Naive thymus-derived CD4-positive, alpha-beta T cell (primary cell): ENCODE measurements at places on chromosomes 12 and 14.

GRCh38 chr14:94408546-94409095, 20.2 kb upstream of the SERPINA1 start:
- H3K36me3 ChIP-seq = no peaks in the 10 kb centered on the region
- H3K27ac ChIP-seq = no peak overlapping the region
- no peaks in the 10 kb centered on the region for H3K27me3 ChIP-seq
- H3K4me1 ChIP-seq = no peaks in the 10 kb centered on the region
- no peak overlapping the region for H3K4me3 ChIP-seq

DNA sequence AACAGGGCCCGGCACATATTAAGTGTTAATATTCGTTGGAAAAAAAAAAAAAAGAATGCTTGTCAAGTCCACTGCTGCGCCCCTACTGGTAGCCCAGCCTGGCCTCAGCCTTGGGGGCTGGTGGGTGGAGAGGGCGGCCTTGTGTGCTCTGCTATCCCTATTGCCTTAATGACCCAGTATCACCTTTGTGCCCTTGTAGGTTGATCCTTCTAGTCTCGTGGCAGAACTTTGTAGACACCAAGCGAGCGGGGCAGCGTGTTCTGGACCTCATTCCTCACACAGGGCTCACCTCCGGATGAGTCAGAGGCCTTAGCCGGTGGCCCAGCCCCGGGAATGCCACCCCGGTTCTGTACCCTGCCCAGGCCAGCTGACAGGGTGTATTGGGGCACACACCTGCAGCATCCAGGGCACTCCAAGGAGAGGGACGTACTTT, 1.8 kb upstream of the RCOR1 start:
- H3K27me3 ChIP-seq = no peaks in the 10 kb centered on the region
- H3K27ac ChIP-seq = peak overlapping the region; percentile 99
- H3K4me3 ChIP-seq = no peak overlapping the region
- peaks cover 10% of the 10 kb centered on the region for H3K4me1 ChIP-seq
- no peaks in the 10 kb centered on the region for H3K36me3 ChIP-seq

GRCh38 chr14:65096323-65097089, 5.8 kb downstream of the MAX start:
- H3K4me1 ChIP-seq = peaks cover 34% of the 10 kb centered on the region
- DNase-seq = no peak
- H3K27me3 ChIP-seq = no peaks in the 10 kb centered on the region
- H3K4me3 ChIP-seq = peak overlapping the region; percentile 1
- H3K27ac ChIP-seq = peak overlapping the region; percentile 65

- no peak for DNase-seq
- H3K36me3 ChIP-seq = no peaks in the 10 kb centered on the region
- H3K27me3 ChIP-seq = no peaks in the 10 kb centered on the region
- H3K27ac ChIP-seq = no peak overlapping the region
- H3K4me1 ChIP-seq = no peaks in the 10 kb centered on the region
- no peak overlapping the region for H3K4me3 ChIP-seq
Observed at GRCh38 chr14:79284621-79285020, 926.7 kb downstream of the DIO2 start.

GRCh38 chr14:104680056-104680805, 9.2 kb upstream of the INF2 start:
- DNase-seq = no peak
- H3K4me3 ChIP-seq = no peak overlapping the region
- no peak overlapping the region for H3K27ac ChIP-seq
- peaks cover 6% of the 10 kb centered on the region for H3K4me1 ChIP-seq
- no peaks in the 10 kb centered on the region for H3K36me3 ChIP-seq

DNA sequence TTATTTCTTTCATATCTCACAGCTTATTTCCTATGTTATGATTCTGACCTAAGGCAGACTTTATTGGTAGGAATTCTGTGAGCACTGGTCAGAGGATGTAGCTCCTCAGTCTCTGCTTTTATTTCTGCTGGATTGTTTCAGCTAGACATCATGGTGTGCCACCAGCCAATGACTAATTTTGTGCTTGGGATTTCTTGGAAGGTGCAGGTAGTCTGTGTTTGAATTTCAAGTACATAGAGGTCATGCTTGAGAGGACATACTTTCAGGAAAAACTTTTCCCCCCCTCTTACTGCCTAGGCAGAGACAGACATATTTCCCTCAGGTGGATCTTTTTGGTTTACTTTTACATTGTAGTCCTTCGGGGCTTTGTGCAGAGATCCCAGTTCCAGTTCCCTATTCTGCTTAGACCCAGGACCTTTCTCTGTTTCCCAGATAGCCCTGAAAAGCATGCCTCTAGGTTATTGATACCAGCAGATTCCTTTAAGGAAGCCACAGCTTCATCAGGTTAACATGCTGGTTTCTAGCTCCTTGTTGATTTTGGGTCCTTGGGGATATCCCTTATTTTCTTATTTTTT, 28.6 kb downstream of the BRMS1L start:
- no peak for DNase-seq
- H3K36me3 ChIP-seq = no peaks in the 10 kb centered on the region
- no peak overlapping the region for H3K4me3 ChIP-seq
- no peaks in the 10 kb centered on the region for H3K4me1 ChIP-seq
- no peak overlapping the region for H3K27ac ChIP-seq
- no peaks in the 10 kb centered on the region for H3K27me3 ChIP-seq

- H3K27ac ChIP-seq = no peak overlapping the region
- no peaks in the 10 kb centered on the region for H3K4me1 ChIP-seq
- no peak overlapping the region for H3K4me3 ChIP-seq
- H3K27me3 ChIP-seq = no peaks in the 10 kb centered on the region
Observed at GRCh38 chr12:131221061-131221956, 267.6 kb downstream of the ADGRD1 start.

- no peak overlapping the region for H3K4me3 ChIP-seq
- H3K27me3 ChIP-seq = no peaks in the 10 kb centered on the region
- DNase-seq = no peak
- H3K4me1 ChIP-seq = no peaks in the 10 kb centered on the region
- H3K36me3 ChIP-seq = no peaks in the 10 kb centered on the region
Observed at GRCh38 chr12:60059180-60059579, 463.4 kb downstream of the SLC16A7 start.

- peak overlapping the region; percentile 89 for H3K4me3 ChIP-seq
- peak overlapping the region; percentile 87 for H3K27ac ChIP-seq
- peaks cover 7% of the 10 kb centered on the region for H3K36me3 ChIP-seq
- no peaks in the 10 kb centered on the region for H3K27me3 ChIP-seq
- peak; percentile 41 for DNase-seq
Observed at GRCh38 chr12:989751-990660, 1.0 kb upstream of the ERC1 start.

- H3K4me3 ChIP-seq = no peak overlapping the region
- no peaks in the 10 kb centered on the region for H3K27me3 ChIP-seq
- H3K27ac ChIP-seq = no peak overlapping the region
- H3K36me3 ChIP-seq = no peaks in the 10 kb centered on the region
- no peak for DNase-seq
- H3K4me1 ChIP-seq = no peaks in the 10 kb centered on the region
Observed at GRCh38 chr12:26678697-26679660, 154.0 kb downstream of the ITPR2 start.

DNA sequence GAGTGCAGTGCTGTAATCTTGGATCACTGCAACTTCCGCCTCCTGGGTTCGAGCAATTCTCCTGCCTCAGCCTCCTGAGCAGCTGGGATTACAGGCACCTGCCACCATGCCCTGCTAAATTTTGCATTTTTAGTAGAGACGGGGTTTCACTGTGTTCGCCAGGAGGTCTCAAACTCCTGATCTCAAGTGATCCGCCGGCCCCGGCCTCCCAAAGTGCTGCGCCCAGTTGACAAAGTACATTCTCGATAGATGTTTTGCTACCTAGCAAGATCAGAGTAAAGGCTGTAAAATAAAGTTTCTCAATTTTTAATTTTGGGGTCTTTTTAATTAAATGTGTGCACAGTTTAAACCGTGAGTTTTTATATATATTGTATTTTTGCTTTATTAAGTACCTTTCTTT, 248.9 kb downstream of the CCER1 start:
- no peak for DNase-seq
- H3K4me3 ChIP-seq = no peak overlapping the region
- no peaks in the 10 kb centered on the region for H3K27me3 ChIP-seq
- no peaks in the 10 kb centered on the region for H3K4me1 ChIP-seq

- H3K4me1 ChIP-seq = peaks cover 11% of the 10 kb centered on the region
- H3K27ac ChIP-seq = no peak overlapping the region
- DNase-seq = no peak
- no peaks in the 10 kb centered on the region for H3K36me3 ChIP-seq
- no peaks in the 10 kb centered on the region for H3K27me3 ChIP-seq
Observed at GRCh38 chr12:24997970-24998582, 49.2 kb upstream of the BCAT1 start.

DNA sequence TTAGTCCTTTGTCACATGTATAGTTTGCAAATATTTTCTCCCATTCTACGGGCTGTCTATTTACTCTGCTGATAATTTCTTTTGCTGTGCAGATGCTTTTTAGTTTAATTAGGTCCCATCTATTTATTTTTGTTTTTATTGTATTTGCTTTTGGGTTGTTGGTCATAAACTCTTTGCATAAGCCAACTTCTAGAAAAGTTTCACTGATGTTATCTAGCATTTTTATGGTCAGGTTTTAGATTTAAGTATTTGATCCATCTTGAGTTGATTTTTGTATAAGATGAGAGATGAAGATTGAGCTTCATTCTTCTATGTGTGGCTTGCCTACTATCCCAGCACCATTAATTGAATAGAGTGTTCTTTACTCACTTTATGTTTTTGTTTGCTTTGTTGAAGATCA, 1008.4 kb upstream of the ATXN7L3B start:
- no peak overlapping the region for H3K4me3 ChIP-seq
- H3K4me1 ChIP-seq = no peaks in the 10 kb centered on the region
- H3K27ac ChIP-seq = no peak overlapping the region
- H3K27me3 ChIP-seq = no peaks in the 10 kb centered on the region

- no peak for DNase-seq
- no peak overlapping the region for H3K27ac ChIP-seq
- H3K4me1 ChIP-seq = no peaks in the 10 kb centered on the region
- H3K36me3 ChIP-seq = no peaks in the 10 kb centered on the region
- H3K27me3 ChIP-seq = no peaks in the 10 kb centered on the region
Observed at GRCh38 chr12:12951504-12951903, 466 bp downstream of the GPRC5D start.

DNA sequence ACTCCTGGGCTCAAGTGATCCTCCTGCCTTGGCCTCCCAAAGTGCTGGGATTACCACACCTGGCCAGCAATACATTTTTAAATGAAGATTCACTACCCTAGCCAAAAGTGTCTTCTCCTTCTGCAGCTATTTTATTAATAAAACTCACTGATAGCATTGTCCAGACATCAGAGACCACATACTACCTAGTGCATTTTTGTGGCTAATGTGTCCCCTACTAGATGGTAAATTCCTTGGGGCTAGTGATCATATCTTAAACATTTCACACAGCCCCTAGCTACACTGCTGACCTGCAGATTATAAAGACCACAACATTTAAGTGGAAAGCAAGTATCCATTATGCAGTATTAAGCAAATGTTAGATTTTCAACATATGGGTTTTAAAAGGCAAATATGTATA, 17.0 kb downstream of the DTD2 start:
- H3K4me1 ChIP-seq = no peaks in the 10 kb centered on the region
- no peaks in the 10 kb centered on the region for H3K27me3 ChIP-seq
- no peak for DNase-seq
- H3K27ac ChIP-seq = no peak overlapping the region
- H3K4me3 ChIP-seq = no peak overlapping the region

GRCh38 chr12:113030875-113031525, 25.5 kb upstream of the DTX1 start:
- DNase-seq = peak; percentile 14
- no peak overlapping the region for H3K27ac ChIP-seq
- H3K27me3 ChIP-seq = no peaks in the 10 kb centered on the region
- no peak overlapping the region for H3K4me3 ChIP-seq
- H3K4me1 ChIP-seq = no peaks in the 10 kb centered on the region
- H3K36me3 ChIP-seq = no peaks in the 10 kb centered on the region

- H3K36me3 ChIP-seq = no peaks in the 10 kb centered on the region
- DNase-seq = no peak
- no peak overlapping the region for H3K4me3 ChIP-seq
- no peak overlapping the region for H3K27ac ChIP-seq
- H3K4me1 ChIP-seq = no peaks in the 10 kb centered on the region
- H3K27me3 ChIP-seq = no peaks in the 10 kb centered on the region
Observed at GRCh38 chr12:124867401-124867930, 3.8 kb upstream of the SCARB1 start.

GRCh38 chr12:1936406-1937320, 18.2 kb upstream of the CACNA2D4 start:
- no peaks in the 10 kb centered on the region for H3K4me1 ChIP-seq
- no peak for DNase-seq
- H3K27ac ChIP-seq = no peak overlapping the region
- H3K27me3 ChIP-seq = no peaks in the 10 kb centered on the region
- no peak overlapping the region for H3K4me3 ChIP-seq
- no peaks in the 10 kb centered on the region for H3K36me3 ChIP-seq

DNA sequence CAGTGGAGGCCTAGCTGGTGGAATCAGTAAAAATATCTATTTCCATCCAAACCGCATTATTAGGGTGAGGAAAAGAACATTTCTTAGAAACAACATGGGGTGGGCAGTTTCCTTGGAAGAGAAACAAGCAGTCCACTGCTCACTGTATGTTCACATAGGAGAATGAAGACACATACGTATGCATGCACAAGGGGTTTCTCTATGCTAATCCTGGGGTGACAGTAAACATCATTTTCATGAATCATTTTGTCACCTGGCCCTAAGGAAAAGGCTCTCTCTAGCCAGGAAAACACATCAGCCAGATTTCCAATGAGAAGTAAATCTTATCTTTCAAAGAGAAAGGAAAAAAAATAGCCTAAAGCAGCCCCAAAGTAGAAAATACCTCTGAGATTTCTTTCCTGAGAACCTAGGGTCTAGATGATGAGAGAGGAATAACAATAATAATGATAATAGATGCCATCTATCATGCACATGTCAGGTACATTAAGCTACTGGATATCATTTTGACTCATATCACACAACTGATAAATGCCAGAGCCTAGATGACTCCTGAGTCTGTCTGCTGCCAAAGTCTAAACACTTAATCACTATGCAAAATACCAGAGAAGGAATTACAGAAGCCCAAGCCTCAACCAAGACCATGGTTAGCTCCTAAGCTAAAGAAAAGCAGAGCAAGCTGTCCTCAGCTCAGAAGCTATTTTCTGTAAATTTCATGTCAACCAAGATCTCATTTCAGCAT, 520.5 kb upstream of the TMPO start:
- no peak overlapping the region for H3K27ac ChIP-seq
- no peaks in the 10 kb centered on the region for H3K27me3 ChIP-seq
- H3K36me3 ChIP-seq = no peaks in the 10 kb centered on the region

GRCh38 chr12:111455448-111456320, 50.0 kb downstream of the SH2B3 start:
- H3K27ac ChIP-seq = no peak overlapping the region
- DNase-seq = no peak
- peaks cover 10% of the 10 kb centered on the region for H3K4me1 ChIP-seq
- H3K4me3 ChIP-seq = no peak overlapping the region

DNA sequence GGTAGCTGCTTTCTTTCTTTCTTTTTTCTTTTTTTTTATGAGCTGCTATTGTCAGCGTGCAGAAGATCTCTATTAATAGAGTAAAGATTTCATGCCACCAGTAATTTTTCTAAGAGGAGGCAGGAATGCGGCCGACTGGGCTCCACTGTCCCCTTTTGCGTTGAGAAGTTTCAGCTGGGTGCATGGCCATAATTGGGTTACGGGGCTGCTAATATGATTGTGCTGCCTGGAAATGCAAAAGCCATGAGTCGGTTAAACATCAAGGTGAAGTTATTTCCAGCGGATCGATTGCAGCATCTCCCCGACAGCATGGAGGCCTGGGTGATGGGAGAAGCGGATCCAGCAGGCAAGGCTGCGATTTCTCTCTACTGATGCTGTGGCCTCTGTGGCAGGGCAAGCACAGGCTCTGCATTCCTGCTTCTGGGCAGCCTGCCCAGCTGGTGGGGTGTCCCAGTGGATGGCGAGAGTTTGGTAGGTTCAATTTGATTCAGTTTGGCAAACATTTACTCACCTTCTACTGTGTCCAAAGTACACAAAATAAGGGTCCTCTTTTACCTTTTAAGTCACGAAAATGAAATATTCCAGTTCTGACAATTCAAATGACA, 54.4 kb upstream of the PRMT8 start:
- no peak overlapping the region for H3K27ac ChIP-seq
- no peak overlapping the region for H3K4me3 ChIP-seq
- H3K27me3 ChIP-seq = no peaks in the 10 kb centered on the region
- peaks cover 6% of the 10 kb centered on the region for H3K4me1 ChIP-seq
